ENCODE measurements at places on chromosomes 16 and 17.
A peak's percentile ranks its signal among the peaks of the same experiment; 100 is the strongest.

DNA sequence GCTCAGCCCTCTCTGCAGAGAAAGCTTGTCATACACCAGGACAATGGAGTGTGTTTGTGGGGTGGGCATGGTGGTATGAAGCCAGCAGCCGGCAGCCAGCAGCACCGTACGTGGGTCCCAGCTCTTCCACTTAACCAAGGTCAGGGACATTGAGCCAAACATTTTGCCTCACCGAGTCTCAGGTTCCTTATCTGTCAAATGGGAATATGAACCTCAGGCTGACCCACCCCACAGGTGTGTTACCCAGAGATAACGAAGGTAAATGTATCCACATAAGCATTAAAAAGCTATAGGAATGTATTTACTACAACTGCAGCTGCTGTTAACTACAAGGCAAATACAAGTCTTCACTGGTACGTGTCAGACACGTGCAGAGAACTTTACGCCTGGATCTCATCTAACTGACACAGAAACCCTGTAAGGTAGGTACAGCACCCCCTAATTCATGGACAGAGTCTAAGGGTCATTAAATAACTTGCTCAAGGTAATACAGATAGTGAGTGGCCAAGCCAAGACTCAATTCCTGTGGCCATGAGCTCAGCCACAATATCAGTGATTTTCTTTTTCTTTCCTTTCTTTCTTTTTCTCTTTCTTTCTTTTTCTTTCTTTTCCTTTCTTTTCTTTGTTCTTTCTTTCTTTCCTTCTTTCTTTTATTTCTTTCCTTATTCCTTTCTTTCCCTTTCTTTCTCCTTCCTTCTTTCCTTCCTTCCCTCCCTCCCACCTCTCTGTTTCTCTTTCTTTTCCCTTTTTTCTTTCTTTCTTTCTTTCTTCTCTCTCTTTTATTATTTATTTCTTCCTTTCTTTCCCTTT, 990 bp downstream of the SLC5A11 start:
- DNase-seq = no peak

GRCh38 chr17:245020-245419, 63.6 kb upstream of the DOC2B start:
- no peak for DNase-seq

DNA sequence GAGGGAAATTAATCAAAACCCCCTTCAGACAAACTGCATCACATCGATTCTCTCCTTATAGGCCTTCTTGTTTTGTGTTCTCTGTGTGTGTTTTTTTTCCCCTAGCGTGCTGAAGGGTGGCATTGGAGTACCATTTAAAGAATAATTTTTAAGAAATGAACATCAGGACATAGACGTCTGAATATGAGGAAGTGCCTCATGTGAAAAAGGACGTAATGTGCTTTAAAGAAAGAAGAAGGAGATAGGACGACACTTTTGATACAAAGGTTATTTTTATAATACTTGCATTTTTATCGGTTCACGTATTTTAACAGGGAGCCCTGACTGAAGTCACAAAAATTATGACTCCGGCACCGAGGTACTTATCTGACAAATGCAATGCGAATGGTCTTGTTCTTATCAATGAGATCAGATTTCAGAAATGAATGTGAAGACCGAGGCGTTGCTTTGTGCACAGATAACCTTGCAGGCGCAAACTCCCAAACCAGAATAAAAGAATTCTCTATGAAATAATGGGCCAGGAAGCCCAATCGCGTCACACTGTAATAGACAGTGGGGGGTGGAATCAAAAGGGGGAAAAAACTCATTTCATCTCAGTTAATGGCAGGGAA, 606.3 kb downstream of the MAF start:
- DNase-seq = no peak

DNA sequence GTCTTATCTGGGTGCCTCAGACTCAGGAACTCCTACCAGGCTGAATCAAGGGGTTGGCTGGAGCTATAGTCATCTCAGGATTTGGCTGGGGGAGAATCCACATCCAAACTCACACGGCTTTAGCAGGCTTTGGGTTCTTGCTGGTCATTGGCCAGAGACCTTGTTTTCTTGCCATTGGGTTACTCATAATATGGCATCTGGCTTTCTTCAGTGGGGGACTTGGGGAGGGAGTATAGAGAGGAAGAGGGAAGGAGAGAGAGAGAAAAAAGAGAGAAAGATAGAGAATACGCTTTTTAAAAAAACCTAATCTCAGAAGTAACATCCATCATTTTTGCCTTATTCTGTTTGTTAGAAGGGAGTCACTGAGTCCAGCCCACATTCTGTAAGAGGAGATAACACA, 191.5 kb upstream of the SHISA6 start:
- DNase-seq = no peak

DNA sequence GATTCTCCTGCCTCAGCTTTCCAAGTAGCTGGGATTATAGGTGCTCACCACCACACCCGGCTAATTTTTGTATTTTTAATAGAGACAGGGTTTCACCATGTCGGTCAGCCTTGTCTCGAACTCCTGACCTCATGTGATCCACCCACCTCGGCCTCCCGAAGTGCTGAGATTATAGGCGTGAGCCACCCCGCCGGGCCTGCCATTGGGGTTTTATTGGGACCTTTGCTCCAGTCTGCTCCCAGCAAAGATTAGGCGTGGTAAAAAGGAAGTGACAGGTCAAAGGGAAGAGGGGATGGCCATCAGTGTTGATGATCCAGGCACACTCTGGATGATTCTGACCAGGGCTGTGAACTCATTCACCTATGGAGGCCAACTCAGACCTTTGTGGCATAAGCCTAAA, 20.5 kb downstream of the MYLK3 start:
- no peak for DNase-seq

DNA sequence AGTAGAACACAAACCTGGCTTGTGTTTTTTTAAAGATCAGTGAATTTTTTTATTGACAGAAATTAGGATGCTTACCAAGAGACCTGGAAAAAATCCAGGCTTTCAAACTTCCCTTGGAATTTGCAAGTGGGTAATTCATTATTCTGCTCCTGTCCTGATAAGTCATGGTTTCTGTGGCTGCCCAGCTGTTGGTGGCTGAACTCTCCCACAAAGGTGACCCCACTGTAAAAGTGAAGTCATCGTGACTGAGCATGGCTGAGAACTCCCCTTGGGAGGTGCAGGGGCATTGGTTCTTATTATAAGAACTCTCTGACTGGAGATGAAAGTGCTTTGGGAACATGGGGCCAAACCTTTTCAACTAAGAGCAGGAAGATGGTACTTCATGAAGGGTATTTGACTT, 46.6 kb upstream of the TANC2 start:
- DNase-seq = peak; percentile 50

DNA sequence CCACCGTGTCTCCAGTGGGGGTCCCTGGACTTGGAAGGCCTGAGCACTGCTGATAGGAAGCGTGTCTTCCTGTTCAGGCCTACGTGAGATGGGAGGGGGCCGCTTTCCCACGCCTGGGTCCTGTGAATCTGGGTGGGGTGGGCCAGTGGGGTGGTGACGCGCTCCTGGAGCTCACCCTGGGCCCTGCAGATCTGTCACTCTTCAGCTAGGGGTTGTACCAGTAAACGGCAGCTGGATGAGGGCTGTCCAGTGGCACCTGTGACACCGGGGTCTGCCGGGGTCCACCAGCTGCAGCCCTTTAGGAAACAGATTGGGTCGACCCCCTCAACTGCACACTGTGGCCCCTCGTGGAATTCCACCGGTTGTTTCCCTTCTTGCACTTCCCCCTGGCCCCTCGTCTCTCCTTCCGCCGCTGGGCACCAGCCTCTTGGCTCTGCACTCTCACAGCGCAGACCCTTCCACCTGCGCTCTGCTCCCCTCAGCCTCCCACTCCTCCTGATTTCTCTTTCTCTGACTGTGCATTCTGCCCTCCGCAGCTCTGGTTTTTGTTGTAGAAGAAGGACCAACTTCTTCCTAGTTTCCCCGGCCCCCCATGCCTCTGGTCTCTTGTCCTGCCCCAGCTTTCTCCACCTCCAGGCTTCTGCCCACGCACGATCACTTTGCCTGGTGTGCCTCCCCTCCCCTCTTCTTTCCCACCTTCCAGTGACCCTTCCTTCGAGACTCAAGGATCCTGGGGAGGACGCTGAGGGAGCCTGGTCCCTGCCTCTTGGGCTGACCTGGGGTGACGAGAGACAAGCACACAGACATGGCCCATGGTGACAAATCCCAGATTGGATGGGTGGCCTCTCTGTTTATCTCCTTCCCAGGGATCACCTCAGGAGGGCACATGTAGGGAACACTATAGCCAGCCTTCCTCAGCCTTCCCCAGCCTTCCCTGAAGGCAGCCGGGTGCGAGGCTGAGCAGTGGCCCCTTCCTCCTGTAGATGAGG, 4.8 kb downstream of the MRC2 start:
- DNase-seq = no peak

GRCh38 chr17:14595656-14596055, 294.8 kb downstream of the HS3ST3B1 start:
- DNase-seq = no peak
